ENCODE measurements at places on chromosomes 6 and 20.

- DNase-seq = no peak
Observed at GRCh38 chr6:84177241-84177640, 50.2 kb downstream of the CEP162 start.

DNA sequence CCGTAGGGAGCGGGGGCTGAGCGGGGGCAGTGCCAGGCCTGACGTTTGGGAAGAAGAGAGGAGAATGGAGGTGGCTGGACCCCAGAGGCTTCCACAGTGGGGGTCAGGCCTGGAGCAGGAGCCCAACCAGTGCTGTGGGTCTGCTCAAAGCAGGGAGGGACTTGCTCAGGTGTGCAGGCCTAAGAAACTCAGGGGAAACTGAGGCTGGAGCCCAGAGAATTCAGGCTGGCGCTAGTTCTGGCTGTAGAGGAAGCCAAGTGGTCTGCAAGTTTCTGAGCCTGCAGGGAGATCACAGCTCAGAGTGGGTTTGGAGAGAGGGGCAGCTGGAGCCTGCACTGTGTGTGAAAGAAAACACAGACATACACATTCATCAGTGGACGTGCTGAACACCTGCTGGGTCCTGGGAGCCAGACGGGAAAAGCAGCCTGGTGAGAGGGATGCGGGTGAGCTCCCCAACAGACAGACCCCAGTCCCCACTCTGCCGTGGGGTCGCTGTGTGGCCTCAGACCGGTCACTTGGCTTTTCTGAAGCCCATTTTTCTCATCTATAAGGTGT lies 17.7 kb upstream of the FOXP4 start:
- no peak for DNase-seq

DNA sequence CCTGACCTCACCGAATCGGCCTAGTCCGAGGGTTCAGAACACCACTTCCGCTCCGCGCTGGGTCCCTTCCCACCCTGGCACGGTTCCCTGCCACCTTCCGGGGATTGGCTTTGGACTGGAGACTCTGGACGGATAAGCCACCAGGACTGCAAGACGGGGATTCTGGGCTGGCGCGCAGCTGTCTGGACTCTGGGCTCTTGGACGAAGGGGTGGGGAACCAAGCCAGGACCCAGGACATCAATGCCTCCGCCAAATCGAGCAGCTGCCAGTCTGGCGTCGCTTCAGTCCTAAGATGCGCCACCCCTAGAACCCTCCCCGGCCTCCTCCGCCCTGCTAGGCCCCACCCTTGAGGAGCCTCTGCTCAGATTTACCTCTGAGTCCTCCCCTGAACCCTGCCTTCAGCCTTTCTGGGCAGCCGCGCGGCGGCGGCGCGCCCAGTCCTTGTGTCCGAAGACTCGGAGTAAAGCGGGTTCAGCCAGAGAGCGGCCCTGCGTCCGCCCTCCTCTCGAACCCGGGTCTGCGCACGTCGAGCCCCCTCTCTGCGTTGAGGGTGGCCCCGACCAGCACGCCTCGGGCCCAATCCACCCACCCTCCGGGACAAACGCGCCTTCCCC lies 1.2 kb downstream of the KCNK17 start:
- DNase-seq = no peak

- no peak for DNase-seq
Observed at GRCh38 chr6:36340618-36341454, 4.1 kb upstream of the BNIP5 start.

DNA sequence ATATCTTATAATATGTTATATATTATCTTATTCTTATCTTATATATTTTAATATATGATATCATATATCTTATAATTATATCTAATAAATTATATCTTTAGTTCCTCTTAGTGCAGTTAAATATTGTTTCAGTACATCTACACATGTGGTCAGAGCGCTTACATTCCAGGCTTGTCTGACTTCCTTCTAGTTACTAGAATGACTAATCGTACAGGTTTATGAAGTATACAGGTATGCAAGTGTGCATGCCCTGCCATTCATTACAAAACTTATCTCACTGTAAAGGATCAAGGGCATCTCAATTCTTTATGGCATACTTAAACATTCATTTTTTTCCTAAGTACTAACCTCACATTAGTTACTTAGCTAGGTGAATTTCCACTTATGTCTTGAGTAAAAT lies 1278.0 kb upstream of the MAP3K7 start:
- no peak for DNase-seq

Data from NCI-H187 treated with DMSO at 0.1 percent for 48 hours (cell line).